ENCODE measurements at places on chromosomes 12 and 14.

GRCh38 chr12:27436768-27437167 lies 9.8 kb upstream of the SMCO2 start:
- no peak for DNase-seq

DNA sequence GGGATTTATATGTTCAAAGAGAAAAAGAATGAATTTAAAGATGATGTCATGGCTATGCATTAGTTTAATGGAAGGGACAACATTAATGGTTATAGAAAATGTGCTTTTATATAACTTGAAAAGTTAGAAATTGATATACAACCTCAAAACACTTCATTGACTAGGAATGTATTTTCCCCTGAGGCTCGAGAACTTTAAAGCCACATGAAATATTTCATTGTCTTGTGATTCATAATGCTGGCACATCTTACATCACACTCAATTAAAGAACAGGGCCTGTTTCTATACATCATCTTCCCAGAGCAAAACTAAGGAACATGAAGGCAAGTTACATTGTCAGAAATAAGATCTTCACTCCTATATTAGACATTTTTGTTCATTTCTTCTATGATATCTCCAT lies 35.2 kb upstream of the PAWR start:
- no peak for DNase-seq

- DNase-seq = no peak
Observed at GRCh38 chr12:118345355-118345754, 27.4 kb downstream of the TAOK3 start.

GRCh38 chr14:61171727-61172126 lies 109.4 kb downstream of the TMEM30B start:
- DNase-seq = no peak

GRCh38 chr14:33551963-33552362 lies 398.9 kb downstream of the EGLN3 start:
- no peak for DNase-seq

- no peak for DNase-seq
Observed at GRCh38 chr14:59126714-59127436, 61.6 kb upstream of the DAAM1 start.

DNA sequence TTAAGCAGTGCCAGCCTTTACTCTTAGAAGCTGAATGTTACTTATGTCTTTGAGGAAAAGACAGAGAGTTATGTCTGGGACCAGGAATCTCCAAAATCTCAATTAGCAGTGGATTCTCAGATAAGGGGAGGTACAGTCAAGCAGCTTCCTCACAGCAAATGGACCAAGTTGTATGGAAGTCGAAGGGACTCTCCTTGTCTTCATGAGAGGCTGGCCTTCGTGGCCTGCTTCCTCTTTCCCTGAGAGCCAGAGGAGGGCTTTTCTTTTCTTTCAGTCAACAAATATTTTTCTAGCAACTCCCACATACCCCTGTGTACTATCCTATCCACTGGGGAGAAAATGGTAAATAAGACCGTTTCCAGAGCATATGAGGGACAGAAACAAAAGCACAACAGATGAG lies 6.6 kb upstream of the WNT5B start:
- no peak for DNase-seq

GRCh38 chr12:23757541-23757962 lies 191.9 kb downstream of the SOX5 start:
- DNase-seq = no peak

- no peak for DNase-seq
Observed at GRCh38 chr12:116050275-116050674, 227.2 kb downstream of the MED13L start.

- no peak for DNase-seq
Observed at GRCh38 chr12:40016980-40017379, 88.9 kb downstream of the SLC2A13 start.

- DNase-seq = no peak
Observed at GRCh38 chr14:52015411-52016030, 26.2 kb downstream of the RTRAF start.

DNA sequence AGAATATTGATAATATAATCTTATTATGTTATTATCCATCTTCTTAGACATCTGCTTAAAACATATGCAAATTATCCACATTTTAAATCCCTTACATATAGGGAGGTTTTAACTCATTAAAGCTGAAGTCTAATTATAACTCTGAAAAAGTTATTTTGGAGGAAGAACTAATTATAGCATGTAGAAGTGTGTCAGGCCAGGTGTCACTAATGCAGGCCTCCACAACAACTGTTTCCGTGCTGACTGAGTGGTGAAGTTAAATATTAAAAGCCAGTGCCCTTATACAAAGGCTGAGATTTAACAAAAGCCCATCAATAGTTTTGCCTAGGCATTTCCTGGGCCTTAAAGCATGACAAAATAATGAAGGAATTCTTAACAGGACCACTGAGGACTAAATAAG lies 157.4 kb downstream of the LRRK2 start:
- DNase-seq = no peak

DNA sequence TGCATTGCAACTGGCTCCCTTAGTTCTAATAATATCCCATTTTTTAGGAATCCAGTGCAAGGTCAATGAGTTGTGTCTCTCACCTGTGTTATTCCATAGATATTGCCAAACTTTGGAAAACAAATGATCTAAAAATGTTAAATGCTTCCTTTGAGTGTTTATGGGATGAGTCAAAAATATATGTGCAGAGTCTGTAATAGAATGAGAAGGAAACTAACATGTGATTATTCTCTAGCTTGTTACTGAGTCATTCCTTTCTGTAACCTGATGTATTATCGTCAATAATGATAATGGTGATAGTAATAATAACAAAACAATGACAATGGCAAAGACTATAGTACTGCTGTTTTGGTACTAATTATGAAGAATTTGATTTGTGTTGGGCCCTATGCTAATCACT lies 11.5 kb downstream of the ACSS3 start:
- no peak for DNase-seq

DNA sequence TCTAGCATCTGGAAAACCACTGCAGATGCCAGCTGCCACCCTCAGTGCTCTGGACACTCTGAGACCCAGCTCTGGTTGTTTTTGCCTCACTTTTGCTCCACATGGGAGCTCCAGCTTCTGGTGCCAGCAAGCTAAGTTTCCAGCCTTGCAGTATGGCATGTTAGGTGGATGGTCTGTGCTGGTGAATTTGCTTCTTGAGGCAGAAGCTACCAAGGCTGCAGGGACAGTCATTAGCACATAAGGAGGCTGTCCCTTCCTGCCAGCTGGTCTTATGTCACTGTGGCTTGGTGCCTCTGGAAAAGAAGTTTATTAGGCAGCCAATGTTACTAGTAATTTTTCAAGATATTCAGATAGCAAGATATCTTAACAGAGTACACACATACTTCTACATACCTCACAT lies 64.2 kb upstream of the CSRP2 start:
- DNase-seq = no peak

Data from stimulated activated CD4-positive, alpha-beta T cell treated with anti-CD3 and anti-CD28 coated beads, TNF-alpha, amount 100 ng/mL, for 4 hours (primary cell).